Frontal cortex (tissue), 4 donors: ENCODE measurements at places on chromosomes 12 and 14. TPM values are rescaled to one million over a fixed set of nuclear protein-coding genes. Genes with fewer than 3 reads are reported as not detected.

DNA sequence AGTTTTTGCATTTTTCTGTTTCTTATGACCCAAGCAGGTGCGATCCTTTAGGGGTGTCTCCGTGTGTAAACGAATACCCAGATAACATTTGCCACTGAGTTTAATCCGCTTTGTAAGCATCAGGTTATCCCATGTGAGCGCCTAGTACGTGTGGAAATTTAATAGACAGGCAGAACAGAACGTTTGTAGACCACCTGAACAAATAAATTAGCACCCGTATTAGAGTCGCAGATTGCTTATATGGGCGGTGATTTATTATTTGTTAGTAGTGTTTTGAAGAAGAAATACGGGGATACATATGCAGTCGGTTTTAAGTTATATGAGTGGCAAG is 325 bp downstream of the C12orf60 start:
- DNase-seq, result no peak

- no peak for DNase-seq
Observed at GRCh38 chr14:96130854-96131253, 73.8 kb upstream of the BDKRB2 start.

- no peak for DNase-seq
Observed at GRCh38 chr14:31893221-31893757, 183.8 kb upstream of the ARHGAP5 start.

DNA sequence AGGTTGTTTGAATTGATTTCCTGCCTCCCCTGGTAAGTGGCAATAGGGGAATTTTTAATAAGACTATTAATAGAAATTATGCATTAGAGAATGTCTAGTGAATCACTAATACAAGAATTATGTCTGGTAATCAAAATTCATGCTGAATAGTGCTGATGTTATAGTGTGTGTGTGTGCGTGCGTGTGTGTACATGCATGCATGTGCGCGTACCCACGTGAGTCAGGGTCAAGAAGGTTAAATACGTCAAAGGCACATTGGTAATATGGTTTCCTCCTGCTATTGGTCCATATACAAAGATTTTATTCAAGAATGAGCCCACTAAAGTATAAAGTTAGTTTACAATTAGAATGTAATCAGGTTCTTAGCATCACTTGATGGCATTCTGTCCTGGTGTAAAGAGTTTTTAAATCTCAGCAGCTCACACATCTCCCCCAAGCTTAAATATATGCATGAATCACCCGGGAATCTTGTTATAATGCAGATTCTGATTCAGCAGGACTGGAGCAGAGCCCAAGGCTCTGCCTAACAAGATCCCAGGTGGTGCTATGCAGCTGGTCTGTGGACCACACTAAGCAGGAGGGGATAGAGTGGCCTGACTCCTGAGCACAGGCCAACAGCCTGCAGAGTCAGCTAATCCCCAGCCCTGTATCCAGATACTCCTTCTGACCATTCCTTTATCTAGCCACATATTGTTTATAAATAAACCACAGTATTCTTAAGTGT is 43.9 kb downstream of the TTC9 start:
- no peak for DNase-seq

DNA sequence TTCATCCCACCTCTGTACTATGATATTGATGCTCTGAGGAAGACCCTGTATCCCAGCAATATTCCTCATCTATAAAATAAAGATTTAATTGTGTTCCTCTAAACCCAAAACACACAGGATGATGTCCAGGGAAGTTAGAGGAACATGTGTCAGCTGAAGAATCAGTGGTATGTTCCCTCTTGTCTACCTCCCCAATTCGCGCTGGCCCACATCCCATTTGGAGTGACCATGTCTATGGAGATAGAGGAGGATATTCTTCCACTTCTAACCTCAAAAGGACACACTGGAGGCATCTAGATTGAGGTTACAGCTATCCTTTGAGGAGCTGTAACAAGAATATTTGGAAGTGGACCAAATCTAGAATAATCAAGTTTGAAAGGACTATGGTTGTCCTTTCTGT is 1.3 kb upstream of the APOLD1 start:
- no peak for DNase-seq

DNA sequence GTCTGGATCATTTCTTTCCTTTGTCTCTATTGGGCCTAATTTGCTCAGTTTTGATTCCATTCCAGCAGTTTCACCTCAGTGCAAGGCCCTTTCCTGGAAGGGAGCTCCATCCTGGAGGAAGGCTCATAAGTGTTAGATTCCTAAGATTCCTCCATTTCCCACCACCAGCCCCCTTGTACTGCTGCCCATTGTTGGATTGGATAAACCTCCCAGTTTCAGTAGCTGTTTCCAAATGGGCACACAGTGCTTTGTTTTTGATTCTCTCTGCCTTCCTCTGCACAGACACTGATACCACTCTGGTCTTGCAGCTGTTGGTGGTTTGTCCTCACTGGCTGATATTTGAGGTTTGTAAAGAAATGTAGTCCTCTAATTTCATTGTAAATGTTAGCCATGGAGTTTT is 158.9 kb downstream of the SLC15A5 start:
- DNase-seq, result no peak

DNA sequence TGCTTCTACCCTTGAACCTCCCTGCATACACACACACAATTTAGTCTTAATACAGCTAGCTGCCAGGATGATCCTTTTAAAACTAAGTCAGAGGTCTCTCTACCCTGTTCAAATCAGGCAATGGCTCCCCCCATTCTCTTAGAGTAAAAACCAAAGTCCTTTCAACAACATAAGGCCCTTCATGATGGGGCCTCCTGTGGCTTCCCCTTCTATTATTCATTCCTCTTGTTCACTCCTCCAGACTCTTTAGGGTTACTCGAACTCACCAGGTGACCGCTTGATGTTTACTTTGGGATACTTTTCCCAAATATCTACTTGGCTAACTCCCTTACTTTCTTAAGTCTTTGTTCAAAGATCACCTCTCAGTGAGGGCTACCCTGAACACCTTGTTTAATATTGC is 30.4 kb downstream of the DENND5B start:
- no peak for DNase-seq

GRCh38 chr14:104121142-104121541 is 17.2 kb upstream of the KIF26A start:
- DNase-seq, result no peak

- DNase-seq, result no peak
Observed at GRCh38 chr12:42281278-42281677, 43.2 kb upstream of the YAF2 start.

GRCh38 chr12:12549426-12549825 is 13.2 kb downstream of the DUSP16 start:
- DNase-seq, result no peak

Gene TAS2R42
- total RNA-seq, result not detected

Gene FERMT2
- 75.8 TPM for total RNA-seq

Gene KLRB1
- total RNA-seq, result not detected

Gene FOXN4
- total RNA-seq, result under 0.01 TPM

Gene CCDC38
- not detected for total RNA-seq

Gene KLRC4
- not detected for total RNA-seq
